ENCODE measurements at places on chromosomes 2 and 18. TPM values are rescaled to one million over a fixed set of nuclear protein-coding genes. Genes with fewer than 3 reads are reported as not detected.
A peak's percentile ranks its signal among the peaks of the same experiment; 100 is the strongest.

- peaks cover 24% of the 10 kb centered on the region for H3K36me3 ChIP-seq
- no peak overlapping the region for H3K27ac ChIP-seq
- no peak for DNase-seq
- H3K27me3 ChIP-seq = no peaks in the 10 kb centered on the region
Observed at GRCh38 chr2:208269091-208269490, 3.0 kb downstream of the PIKFYVE start.

SLC14A1 gene
- 1.1 TPM for total RNA-seq

- H3K36me3 ChIP-seq = no peaks in the 10 kb centered on the region
- peak overlapping the region; percentile 35 for H3K27ac ChIP-seq
- no peaks in the 10 kb centered on the region for H3K27me3 ChIP-seq
- H3K4me3 ChIP-seq = no peak overlapping the region
Observed at GRCh38 chr18:51211552-51211951, 14.1 kb upstream of the MEX3C start.

DNA sequence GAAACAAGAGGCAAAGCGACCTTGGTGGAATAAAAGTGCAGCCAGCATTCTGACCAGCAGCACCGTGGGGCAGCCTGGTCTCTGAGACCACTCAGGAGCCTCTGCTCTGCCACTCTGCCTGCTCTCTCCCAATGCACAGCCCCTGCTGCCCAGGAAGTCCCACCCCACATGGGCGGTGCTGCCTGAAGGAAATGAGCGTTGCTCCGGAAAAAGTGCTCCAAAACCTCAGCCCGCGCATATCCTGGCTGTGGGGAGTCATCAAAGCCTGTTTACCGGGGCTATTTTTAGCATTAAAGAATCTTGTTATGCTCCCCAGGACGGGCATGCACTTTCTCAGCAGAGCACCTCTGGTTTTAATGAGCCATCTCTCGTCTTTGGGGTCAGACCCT is 54.5 kb downstream of the EPAS1 start:
- H3K36me3 ChIP-seq = peaks cover 8% of the 10 kb centered on the region
- H3K4me3 ChIP-seq = peak overlapping the region; percentile 75
- DNase-seq = peak; percentile 87
- peak overlapping the region; percentile 91 for H3K27ac ChIP-seq
- H3K27me3 ChIP-seq = no peaks in the 10 kb centered on the region

- H3K27ac ChIP-seq = no peak overlapping the region
- H3K4me3 ChIP-seq = no peak overlapping the region
- H3K27me3 ChIP-seq = no peaks in the 10 kb centered on the region
- H3K4me1 ChIP-seq = peaks cover 9% of the 10 kb centered on the region
- H3K36me3 ChIP-seq = no peaks in the 10 kb centered on the region
Observed at GRCh38 chr2:164764996-164765395, 76.6 kb downstream of the COBLL1 start.

DNA sequence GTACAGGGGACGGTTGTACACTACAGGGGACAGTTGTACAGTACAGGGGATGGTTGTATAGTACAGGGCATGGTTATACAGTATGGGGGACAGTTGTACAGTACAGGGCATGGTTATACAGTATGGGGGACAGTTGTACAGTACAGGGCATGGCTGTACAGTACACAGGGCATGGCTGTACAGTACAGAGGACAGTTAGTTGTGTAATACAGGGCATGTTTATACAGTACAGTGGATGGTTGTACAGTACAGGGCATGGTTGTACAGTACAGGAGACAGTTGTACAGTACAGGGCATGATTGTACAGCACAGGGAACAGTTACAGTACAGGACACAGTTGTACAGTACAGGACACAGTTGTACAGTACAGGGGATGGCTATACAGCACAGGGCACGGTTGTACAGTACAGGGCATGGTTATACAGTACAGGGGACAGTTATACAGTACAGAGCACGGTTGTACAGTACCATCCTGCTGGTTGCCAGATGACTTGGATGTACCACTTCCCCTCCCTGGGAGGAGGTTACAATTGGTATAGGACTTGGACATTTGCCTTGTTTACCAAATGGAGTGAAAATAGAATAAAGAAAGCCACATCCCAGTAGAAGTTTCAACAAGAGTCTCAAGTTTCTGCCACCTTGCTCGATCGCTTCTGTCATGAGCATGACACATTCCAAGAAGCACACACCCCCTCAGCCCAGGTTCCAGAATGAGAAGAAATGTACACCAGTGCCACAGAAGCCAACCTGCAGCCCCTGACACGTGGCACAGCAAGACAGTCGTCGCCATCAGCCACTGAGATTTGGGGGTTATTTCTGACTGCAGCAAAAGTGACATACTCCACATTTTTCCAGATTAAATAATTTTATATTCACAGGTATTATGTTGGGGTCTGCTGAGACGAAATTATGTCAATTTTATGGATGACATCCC is 16.0 kb downstream of the CYRIA start:
- no peak overlapping the region for H3K4me3 ChIP-seq
- peak; percentile 47 for DNase-seq
- no peaks in the 10 kb centered on the region for H3K36me3 ChIP-seq
- no peak overlapping the region for H3K27ac ChIP-seq
- peaks cover 2% of the 10 kb centered on the region for H3K27me3 ChIP-seq
- H3K4me1 ChIP-seq = peaks cover 7% of the 10 kb centered on the region

DNA sequence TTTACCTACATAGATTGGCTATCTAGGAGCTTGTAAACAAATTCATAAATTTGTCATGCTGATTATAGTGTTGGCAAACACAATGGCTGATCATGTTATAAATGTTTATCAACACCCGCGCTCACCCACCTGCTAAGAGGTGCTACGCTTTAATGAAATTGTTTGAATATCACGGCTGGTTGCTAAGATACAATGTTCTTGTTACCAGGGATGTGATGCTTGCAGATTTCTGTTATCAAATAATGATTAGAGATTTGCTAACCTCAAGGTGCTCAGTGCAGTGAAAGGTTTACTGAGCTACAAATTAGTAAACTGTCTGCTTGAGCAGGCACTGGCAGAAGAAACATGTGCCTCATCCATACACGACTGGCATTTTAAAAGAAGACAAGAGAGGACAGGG is 160.0 kb upstream of the ZEB2 start:
- no peak for DNase-seq
- no peaks in the 10 kb centered on the region for H3K36me3 ChIP-seq
- no peak overlapping the region for H3K27ac ChIP-seq
- H3K4me1 ChIP-seq = no peaks in the 10 kb centered on the region

- DNase-seq = no peak
- peak overlapping the region; percentile 58 for H3K27ac ChIP-seq
- no peaks in the 10 kb centered on the region for H3K27me3 ChIP-seq
- H3K4me1 ChIP-seq = peaks cover 30% of the 10 kb centered on the region
Observed at GRCh38 chr2:86453836-86454235, 12.7 kb downstream of the KDM3A start.

REG3G gene
- not detected for total RNA-seq

DNA sequence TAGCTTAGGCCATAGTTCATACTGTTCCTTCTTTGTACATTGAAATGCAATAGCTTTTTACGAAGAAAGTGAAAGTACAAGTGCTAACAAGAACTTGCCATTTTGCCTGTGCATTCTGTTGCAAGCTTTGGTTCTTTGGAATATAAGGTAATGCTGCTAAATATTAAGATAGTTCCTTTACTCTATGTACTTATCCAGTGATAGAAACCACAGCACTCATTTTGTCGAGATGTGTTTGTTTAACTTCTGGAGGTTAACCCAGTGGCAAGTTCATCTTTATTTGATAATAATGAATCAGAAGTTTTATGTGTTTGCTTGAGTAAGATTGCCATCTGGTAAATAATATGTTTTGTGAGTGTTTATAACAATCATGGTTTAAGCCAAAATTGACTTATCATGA is 373.1 kb upstream of the FANCL start:
- peaks cover 3% of the 10 kb centered on the region for H3K27me3 ChIP-seq
- no peaks in the 10 kb centered on the region for H3K36me3 ChIP-seq
- H3K27ac ChIP-seq = no peak overlapping the region
- H3K4me3 ChIP-seq = no peak overlapping the region
- no peak for DNase-seq

LOXHD1 gene
- not detected for total RNA-seq

GRCh38 chr2:62731275-62731674 is 25.8 kb downstream of the EHBP1 start:
- no peak overlapping the region for H3K4me3 ChIP-seq
- H3K27ac ChIP-seq = no peak overlapping the region
- peaks cover 9% of the 10 kb centered on the region for H3K36me3 ChIP-seq

- no peaks in the 10 kb centered on the region for H3K4me1 ChIP-seq
- no peak overlapping the region for H3K27ac ChIP-seq
- H3K27me3 ChIP-seq = no peaks in the 10 kb centered on the region
- DNase-seq = no peak
- H3K36me3 ChIP-seq = no peaks in the 10 kb centered on the region
- no peak overlapping the region for H3K4me3 ChIP-seq
Observed at GRCh38 chr18:45324495-45325113, 290.7 kb upstream of the SLC14A2 start.

GRCh38 chr2:71852141-71852711 is 295.4 kb downstream of the CYP26B1 start:
- peaks cover 7% of the 10 kb centered on the region for H3K27me3 ChIP-seq
- no peak for DNase-seq
- no peaks in the 10 kb centered on the region for H3K36me3 ChIP-seq
- H3K27ac ChIP-seq = no peak overlapping the region
- H3K4me3 ChIP-seq = no peak overlapping the region

- H3K27me3 ChIP-seq = peaks cover 8% of the 10 kb centered on the region
- no peak overlapping the region for H3K4me3 ChIP-seq
- no peaks in the 10 kb centered on the region for H3K4me1 ChIP-seq
- no peaks in the 10 kb centered on the region for H3K36me3 ChIP-seq
- no peak for DNase-seq
Observed at GRCh38 chr2:111194835-111195621, 74.3 kb downstream of the BCL2L11 start.

DNA sequence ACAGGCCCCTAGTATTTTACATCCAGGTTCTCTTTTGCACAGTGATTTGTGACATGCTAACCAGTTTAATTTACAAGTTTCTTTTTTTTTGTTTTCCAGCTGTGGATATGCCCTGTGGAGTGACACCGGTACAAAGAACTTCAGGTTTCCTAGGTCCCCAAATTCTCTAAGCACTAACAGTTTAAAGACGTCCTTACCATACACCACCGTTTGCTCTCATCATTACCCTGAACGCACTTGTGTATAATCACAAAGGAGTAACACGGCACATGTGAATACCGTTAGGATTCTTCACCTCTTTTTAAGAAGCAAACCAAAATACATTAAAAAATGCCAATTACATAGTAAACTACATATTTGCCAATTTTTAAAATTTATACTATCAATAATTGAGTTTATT is 853 bp downstream of the LANCL1 start:
- peak overlapping the region; percentile 43 for H3K27ac ChIP-seq
- peak overlapping the region; percentile 65 for H3K4me3 ChIP-seq
- H3K27me3 ChIP-seq = no peaks in the 10 kb centered on the region
- H3K4me1 ChIP-seq = peaks cover 45% of the 10 kb centered on the region

HOXD12 gene
- not detected for total RNA-seq

GRCh38 chr2:241061275-241061674 is 40.8 kb downstream of the MTERF4 start:
- peaks cover 3% of the 10 kb centered on the region for H3K4me1 ChIP-seq
- H3K36me3 ChIP-seq = no peaks in the 10 kb centered on the region
- no peak overlapping the region for H3K27ac ChIP-seq
- H3K4me3 ChIP-seq = no peak overlapping the region
- no peak for DNase-seq

GAL3ST2 gene
- total RNA-seq = 0.93 TPM

MBP gene
- 40.4 TPM for total RNA-seq

- H3K27ac ChIP-seq = no peak overlapping the region
- peaks cover 20% of the 10 kb centered on the region for H3K27me3 ChIP-seq
- H3K36me3 ChIP-seq = no peaks in the 10 kb centered on the region
- DNase-seq = no peak
- no peaks in the 10 kb centered on the region for H3K4me1 ChIP-seq
Observed at GRCh38 chr18:47528343-47528742, 276.9 kb upstream of the SKOR2 start.

DNA sequence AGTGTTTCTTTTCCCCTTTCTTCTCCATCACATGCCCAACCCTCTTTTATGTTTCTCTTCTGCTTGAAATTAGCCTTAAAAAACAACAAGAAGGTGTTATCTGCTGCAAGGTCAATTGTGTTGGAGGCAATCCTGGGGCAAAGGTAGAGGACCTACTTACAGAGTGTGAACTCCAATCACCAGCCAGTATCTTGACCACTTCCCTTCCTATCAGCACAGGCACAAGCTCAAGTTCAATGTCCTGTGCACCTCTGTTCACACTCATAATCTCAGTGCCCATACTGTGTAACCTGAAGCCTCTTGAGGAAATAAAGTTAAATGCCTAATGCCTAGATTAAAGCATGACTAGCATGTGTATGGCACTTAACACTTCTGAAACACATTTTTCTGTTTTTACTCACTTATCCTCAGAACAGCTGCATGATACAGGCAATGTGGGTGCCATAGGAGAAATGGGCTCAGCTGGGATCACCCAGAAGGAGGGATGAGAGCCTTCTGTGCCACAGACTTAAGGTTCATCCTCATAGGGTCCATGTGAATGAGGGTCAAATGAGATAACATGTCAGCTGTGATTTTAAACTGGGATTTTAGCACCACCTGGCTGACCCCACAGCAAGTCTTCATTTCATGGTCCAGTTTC is 701.5 kb downstream of the BCL11A start:
- H3K4me3 ChIP-seq = no peak overlapping the region
- no peaks in the 10 kb centered on the region for H3K4me1 ChIP-seq
- H3K27me3 ChIP-seq = no peaks in the 10 kb centered on the region
- no peak overlapping the region for H3K27ac ChIP-seq
- no peaks in the 10 kb centered on the region for H3K36me3 ChIP-seq
- no peak for DNase-seq

DNA sequence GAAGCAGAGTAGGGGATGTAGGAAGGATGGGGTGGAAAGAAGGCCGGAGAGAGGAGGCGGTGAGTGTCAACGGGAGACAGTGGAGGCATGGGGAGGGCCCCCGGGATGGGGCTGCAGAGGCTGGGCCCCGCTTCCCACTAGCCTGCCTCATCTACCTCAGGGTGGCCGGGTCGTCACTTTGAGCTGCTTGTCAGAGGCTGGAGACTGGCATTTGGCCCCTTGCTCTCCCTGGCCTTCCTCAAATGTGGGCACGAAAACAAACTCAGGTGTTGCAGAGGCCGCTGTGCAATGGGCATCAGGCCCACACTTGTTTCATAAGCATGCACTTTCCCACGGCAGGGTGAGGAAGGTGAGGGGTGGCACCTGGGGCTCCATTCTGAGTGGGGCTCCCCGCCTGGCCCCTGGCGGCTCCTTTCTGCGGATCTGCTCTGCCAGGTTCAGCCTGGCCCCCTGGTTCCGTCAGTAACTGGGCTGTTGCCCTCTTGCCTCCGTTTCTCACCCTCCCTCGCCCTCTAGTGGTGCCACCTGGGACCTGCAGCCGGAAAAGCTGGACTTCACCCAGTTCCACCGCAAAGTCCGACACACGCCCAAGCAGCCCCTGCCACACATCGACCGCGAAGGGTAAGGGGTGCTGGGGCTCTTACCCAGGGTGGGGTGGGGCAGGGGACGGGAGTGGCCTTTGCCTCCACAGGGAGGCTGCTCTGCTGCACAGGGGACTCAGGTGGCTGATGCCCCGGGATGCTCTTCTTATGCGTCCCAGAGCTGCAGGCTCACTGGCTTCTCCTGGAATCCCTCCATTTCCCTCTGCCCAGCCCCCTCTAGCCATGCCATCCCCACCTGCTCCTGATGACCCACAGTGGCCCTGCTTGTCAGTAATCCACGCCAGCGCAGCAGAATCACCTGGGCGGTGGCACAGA is 125.4 kb downstream of the CTIF start:
- H3K27ac ChIP-seq = no peak overlapping the region
- no peaks in the 10 kb centered on the region for H3K4me1 ChIP-seq
- peaks cover 5% of the 10 kb centered on the region for H3K36me3 ChIP-seq
- DNase-seq = peak; percentile 69
- no peak overlapping the region for H3K4me3 ChIP-seq

Measured in activated CD4-positive, alpha-beta memory T cell treated with anti-CD3 and anti-CD28 coated beads for 36 hours (primary cell).